ENCODE measurements at places on chromosomes 4 and X.

GRCh38 chrX:153226344-153227185 lies 47.5 kb downstream of the MAGEA1 start:
- peak; percentile 26 for DNase-seq

DNA sequence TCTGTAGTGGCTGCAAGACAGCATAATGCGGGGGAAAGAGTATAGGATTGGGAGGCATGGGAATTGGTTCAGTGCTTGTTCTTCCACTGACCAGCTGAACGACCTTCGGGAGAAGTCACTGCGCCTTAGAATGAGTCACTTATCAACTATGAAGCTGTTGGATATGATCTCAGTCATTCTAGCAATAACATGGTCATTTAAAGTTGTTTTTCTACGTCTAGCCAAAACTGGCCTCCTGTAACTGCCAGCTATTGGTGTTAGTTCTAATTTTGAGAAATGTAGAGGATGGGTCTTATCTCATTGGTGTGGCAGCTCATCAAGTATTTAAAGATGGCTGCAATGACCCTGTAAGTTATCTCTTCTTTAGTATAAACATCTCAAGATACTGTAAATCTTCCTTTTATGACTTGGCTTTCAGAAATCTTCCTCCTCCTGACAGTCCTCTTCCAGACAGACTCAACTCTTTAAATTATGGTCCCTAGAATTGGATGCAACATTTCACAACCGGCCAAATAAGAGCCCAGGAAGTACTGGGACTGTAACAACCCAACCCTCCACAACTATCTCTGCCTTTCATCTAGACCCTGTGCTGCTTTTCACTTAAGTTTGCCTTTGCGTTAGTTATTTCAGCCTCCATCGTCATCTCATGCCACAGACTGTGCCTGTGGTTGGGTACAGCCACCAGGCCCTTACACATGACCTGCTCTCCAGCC lies 243.3 kb downstream of the CBR4 start:
- no peak for DNase-seq

GRCh38 chr4:113325876-113326615 lies 276.6 kb downstream of the ANK2 start:
- no peak for DNase-seq

- no peak for DNase-seq
These were observed 139.3 kb downstream of the CHIC2 start for GRCh38 chr4:53925050-53925605.

DNA sequence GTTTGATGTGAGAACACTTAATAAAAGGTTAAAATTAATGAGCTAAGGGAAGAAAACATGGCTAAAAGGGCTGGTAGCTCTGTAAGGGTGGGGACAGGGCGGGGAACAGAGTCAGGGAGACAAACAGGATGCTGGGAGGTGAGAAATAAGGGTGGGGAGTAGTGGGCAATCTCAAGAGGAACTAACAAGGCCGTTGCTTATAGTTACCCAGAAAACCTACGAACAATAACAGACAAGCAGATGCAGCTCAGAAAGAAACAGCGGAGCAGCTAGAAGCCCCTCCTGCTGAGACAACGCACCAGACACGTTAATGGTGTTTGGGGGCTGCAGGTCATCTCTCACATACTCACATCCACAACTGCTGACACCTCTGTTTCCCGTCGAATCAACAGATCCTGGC lies 9.7 kb upstream of the KLF3 start:
- DNase-seq, result peak; percentile 69

DNA sequence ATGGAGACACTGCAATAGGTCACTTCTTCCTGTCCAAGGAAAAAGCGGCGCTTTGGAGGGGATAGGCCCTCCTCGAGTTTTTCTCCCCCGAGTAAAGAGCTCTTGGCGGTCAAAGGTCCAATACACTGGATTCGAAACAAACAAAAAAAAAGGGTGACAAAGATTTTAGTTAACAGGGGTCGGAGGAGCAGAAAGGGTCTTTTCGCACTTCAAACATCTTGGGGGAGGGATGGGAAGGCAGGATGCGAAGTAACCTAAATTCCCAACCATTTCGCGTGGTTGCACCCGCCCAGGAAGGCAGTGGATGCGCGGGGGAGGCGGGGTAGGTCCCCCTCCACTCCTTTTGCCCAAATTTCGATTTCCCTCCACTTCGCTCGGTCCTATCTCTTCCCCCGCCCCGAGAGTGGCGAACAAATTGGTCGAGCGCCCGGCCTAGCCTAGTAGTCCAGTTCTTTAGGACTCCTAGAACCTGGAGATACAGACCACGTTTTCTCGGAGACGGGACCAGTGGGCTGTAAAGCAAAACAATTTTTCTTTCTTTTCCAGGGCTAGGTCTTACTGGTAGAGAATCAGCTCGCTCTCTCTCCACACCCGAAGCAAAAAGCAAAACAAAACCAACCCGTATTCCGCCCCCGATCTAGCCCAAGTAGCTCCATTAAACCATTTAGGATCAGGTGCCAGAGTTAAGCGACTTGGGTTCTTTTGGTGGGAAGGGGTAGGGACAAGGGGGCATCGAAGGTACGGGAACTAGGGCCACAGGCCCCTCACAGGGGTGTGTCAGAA lies 2.0 kb upstream of the STAG2 start:
- peak; percentile 4 for DNase-seq

GRCh38 chr4:83866834-83867621 lies 331.1 kb downstream of the GPAT3 start:
- no peak for DNase-seq

GRCh38 chr4:100786481-100786880 lies 268.7 kb upstream of the EMCN start:
- no peak for DNase-seq

DNA sequence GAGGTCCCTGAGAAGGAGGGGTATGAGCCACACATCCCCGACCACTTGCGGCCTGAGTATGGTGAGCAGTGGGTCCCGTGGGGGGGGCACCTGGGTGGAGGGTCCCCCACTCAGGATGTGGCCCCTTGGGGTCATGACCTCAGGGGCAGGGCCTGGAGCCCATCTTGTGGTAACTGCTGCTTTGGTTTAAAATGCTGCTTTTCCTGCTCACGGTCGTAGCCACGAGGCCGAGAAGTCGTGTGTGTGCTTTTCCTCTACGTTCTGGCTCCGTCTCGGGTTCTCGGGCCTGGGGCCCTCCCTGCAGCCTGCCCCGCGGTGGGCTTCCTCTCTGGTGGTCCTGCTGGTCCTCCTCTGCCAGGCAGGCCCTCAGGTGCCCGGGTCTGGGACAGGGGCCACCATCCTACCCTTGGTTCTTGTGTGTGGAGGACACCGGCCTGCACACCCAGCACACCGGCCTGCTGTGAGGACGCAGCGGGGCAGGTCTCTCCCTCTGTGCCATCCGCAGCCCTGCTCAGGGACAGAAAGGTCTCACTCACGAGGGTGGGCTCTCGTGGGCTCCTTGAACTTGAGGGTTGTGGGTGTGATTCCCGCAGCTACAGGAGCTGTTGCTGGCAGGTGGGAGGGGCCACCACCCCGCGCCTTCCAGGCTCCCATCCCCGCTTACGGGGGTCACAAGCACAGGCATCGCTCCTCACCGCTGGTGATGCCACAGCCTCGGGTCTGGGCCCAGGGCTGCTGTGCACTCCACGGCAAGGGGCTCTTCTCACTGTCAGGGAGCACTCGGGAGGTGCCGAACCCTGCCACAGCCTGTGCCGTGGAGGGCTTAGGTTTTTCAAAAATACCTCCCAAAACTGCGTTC lies 19.6 kb downstream of the UVSSA start:
- no peak for DNase-seq

DNA sequence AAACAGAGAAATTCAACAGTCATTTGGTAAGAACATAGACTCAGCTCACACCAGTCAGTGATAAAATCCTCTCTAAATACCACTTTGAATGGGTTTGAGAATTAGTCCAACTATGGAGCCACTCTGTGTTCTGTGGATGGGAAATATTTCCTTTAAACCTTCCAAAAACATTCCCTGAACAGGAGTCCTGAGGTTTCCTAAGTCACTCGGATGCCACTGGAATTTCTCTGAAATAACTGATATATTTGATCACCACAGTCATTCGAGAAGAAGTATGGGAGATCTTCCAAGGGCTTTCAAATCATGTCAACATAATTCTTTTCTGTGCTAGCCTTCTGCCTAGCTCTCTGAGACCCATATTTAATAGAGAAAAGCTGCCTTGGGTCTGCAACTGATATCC lies 958.6 kb downstream of the STIM2 start:
- no peak for DNase-seq

GRCh38 chr4:26124753-26125321 lies 196.0 kb upstream of the RBPJ start:
- DNase-seq, result no peak

- peak; percentile 65 for DNase-seq
These were observed 85.9 kb downstream of the AASDH start for GRCh38 chr4:56301181-56301996.

- DNase-seq, result no peak
These were observed 519.3 kb upstream of the NR3C2 start for GRCh38 chr4:148961526-148961925.

DNA sequence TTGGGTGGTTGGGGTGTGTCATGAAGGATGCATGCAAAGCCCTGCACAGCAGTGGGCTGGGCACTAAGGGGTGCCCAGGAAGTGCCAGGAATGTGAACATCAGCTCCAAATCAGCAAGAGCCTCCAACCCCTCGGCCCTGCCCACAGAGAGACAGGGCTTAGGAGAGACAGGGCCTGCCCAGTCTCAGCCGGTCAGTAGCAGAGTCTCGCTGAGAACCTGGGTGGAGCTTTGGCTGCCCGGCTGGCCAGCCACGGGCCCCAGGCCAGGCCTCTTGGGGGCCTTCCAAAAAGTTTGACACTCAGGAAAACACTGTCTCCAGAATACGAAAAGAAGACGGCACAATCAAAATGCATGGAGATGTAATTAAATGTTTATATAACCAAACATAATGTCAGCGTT lies 4.3 kb upstream of the MXD4 start:
- no peak for DNase-seq

- DNase-seq, result no peak
These were observed 627.9 kb downstream of the IQCM start for GRCh38 chr4:149187726-149188125.

GRCh38 chrX:149631234-149632165 lies at the start of gene TMEM185A:
Gene TMEM185A (minus strand): TSS chrX:149631792. CDS start chrX:149631580, 212 bp downstream.
- peak; percentile 79 for DNase-seq

DNA sequence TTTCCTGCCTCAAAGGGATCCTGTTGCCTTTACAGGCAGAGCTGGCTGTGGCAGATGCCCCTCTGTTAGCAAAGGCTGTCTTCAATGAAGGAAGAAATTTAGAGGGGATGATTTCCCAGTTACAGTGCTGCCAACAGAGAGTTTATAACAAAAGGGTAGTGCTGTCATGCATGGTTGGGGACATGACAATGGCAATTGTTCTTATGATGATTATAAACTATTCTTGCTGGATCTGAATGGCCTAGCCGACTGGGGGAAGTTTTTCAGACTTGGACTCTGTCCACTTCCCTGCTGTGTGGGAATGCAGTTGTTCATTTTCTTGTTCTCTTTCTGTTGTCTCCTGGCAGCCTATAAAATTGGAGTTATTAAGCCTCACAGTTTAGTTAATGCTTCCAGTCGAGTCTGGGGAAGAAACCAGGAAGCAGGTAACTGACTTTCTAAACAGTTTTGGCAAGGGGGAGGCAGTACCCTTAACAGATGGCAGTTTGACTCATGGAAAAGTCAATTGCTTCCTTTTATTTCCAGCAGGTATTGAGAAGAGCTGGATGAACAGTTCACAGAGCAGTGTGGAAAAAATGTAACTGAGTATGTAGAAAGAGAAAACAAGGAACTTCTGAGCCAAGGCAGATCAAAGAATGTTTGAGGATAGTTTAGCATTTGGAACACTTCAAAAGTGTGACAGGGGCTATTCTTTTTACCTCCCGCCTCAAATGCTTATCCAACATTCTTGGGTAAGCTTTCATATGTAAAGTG lies 582.6 kb downstream of the RAPGEF2 start:
- no peak for DNase-seq

- DNase-seq, result peak; percentile 41
These were observed 26.5 kb downstream of the HCCS start for GRCh38 chrX:11137543-11138139.

DNA sequence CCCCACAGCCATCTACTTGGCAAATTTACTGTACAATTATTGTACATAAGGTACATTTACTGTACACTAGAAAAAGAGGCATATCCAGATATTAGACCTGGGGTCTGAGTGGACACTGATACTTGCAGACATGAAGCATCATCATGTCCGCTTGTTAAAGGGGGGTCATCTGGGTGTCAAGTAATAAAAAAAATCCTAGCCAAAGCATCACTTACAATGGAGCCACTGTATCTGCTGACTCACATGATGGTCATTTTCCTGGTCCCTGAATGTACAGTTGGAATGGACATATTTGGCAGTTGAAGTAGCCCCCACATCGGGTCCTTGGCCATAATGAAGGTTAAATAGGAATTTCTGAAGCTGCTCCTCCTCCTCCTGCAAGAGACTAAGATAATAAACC lies 228.8 kb downstream of the THOC2 start:
- DNase-seq, result no peak

DNA sequence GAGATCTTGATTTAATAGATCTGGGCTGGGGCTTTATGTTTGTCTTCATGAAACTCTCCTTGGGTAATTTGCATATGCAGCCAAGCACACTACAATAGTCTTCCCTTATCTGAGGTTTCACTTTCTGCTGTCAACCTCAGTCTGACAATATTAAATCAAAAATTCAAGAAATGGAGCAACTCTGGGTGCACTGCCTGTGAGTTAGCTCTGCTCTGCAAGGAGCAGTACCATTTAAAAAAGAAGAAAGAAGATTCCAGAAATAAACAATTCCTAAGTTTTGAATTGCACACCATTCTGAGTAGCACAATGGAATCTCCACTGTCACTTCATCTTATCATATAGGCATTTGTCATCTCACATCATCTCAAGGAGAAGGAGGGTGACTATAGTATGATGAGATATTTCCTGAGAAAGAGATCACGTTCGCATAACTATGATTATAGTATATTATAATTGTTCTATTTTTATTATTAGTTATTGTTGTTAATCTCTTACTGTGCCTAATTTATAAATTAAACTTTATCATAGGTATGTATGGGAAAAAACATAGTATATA lies 9.4 kb downstream of the FNIP2 start:
- no peak for DNase-seq

- DNase-seq, result no peak
These were observed 5.8 kb downstream of the NKX3-2 start for GRCh38 chr4:13538427-13538973.

GRCh38 chr4:172826346-172826745 lies 342.3 kb upstream of the GALNT7 start:
- no peak for DNase-seq

DNA sequence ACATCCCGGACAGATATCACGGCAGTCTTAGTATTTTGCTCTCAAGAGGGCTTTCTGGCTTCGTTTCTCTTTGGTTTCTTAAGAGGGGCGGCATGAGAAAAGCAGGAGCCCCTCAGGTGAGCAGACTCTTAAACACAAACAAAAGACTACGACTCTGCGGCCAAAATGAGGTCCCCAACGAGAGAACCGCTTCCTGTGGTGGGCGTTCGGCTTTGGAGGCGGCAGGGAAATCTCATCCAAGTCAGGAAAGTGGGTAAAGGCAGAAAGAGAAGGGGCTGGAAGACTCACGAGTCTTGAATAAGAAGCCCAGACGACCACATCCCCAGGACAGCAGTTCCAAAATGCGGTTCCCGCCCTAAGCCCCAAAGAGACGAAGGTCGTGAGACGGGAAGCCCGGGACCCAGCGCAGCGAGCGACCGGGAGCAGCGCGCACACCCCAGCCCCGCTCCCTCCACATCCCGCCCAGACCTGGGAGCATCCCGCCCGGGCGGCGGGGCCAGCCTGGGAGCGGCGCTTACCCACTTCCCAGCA lies 409 bp downstream of the UGDH start:
- no peak for DNase-seq

GRCh38 chr4:101347267-101347556 lies at the start of gene PPP3CA:
Gene PPP3CA (minus strand): TSS chr4:101347526.
- no peak for DNase-seq

- no peak for DNase-seq
These were observed 1.6 kb upstream of the F8 start for GRCh38 chrX:155023907-155024833.
